Breast epithelium (tissue), 4 donors: ENCODE measurements at places on chromosomes 1 and 21. TPM values are rescaled to one million over a fixed set of nuclear protein-coding genes. Genes with fewer than 3 reads are reported as not detected.

GRCh38 chr1:54547601-54548388 is at the start of gene ACOT11:
Gene ACOT11, plus strand, starts transcription at chr1:54548228. Its CDS starts 82 bp downstream, at chr1:54548310.
- H3K4me3 ChIP-seq, result no peak within 1 kb of the TSS
- H3K27me3 ChIP-seq, result no peaks in the 10 kb centered on the region
- DNase-seq, result no peak
- peak within 1 kb of the TSS; percentile 76 for H3K27ac ChIP-seq

DNA sequence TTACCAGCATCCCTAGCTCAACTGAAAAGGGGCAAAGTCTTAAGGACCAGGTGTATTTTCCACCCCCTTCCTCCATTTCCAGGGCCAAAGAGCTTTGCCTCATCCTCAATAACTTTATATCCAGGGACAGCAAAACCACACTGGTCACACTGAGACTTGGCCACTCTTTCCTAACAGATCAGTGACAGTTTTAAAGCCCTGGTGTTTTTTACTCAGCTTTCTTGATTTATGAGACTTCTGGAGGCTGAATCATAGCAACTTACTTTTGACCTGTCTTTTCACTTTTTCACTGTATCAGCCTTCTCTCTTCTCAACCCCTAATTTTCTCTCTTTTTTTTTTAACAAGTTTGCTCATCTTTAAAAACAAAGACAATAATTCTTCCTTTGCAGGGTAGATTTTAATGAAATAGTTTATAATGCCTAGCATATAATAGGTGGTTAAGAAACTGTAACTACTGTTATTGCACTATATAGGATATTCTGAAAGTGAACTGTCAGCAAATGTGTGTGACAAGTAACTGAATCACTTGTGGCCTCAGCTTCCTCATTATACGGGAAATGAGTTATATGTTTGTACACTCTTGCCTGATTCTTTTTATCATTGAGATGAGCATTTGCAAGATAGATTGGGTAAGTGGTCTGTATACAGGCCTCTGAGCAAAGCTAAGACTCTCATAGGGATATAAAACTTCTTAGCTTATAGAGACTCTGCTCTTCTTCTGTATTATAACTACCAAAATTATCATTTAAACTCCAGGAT is 19.7 kb upstream of the DYNLT5 start:
- no peak overlapping the region for H3K4me3 ChIP-seq
- no peak overlapping the region for H3K27ac ChIP-seq
- no peaks in the 10 kb centered on the region for H3K27me3 ChIP-seq
- H3K36me3 ChIP-seq, result no peaks in the 10 kb centered on the region

Gene VAV3
- 153 TPM for total RNA-seq

Gene LYPD8
- total RNA-seq, result 1.6 TPM

Gene NECTIN4
- total RNA-seq, result 28.5 TPM
